Left lung (tissue), 14 donors: ENCODE measurements at places on chromosomes 5 and 9. TPM values are rescaled to one million over a fixed set of nuclear protein-coding genes. Genes with fewer than 3 reads are reported as not detected.

PCDHGA4 gene
- 2.6 TPM for total RNA-seq

PDE8B gene
- total RNA-seq, result 3.6 TPM

GRCh38 chr5:172583931-172584511 lies 57.0 kb upstream of the NEURL1B start:
- H3K27ac ChIP-seq, result peak overlapping the region; percentile 44
- H3K36me3 ChIP-seq, result no peaks in the 10 kb centered on the region
- peaks cover 26% of the 10 kb centered on the region for H3K4me1 ChIP-seq
- no peak overlapping the region for H3K4me3 ChIP-seq

DNA sequence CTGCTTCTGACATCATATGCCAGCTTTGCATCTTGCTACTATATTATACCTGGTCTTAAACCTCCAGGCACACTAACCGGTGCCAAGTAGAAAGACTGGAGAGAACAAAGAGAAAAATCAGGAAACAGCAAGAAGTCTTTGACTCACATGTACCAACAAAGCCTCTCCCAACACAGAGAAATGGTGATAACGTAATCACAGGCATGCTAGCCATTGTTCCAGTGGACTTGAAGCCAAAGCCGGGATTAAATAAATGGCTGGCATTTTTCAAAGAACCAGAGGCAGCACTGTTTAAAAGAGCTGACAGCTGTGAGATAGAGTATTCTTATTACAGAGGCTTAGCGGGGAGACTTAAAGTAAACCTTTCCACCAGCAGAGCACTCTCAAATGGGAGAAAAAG lies 148.4 kb upstream of the NFIL3 start:
- H3K27me3 ChIP-seq, result no peaks in the 10 kb centered on the region
- no peaks in the 10 kb centered on the region for H3K36me3 ChIP-seq
- no peak overlapping the region for H3K4me3 ChIP-seq
- H3K4me1 ChIP-seq, result no peaks in the 10 kb centered on the region
- no peak overlapping the region for H3K27ac ChIP-seq
- DNase-seq, result no peak

- H3K27ac ChIP-seq, result no peak overlapping the region
- H3K4me1 ChIP-seq, result no peaks in the 10 kb centered on the region
- no peaks in the 10 kb centered on the region for H3K27me3 ChIP-seq
- no peaks in the 10 kb centered on the region for H3K36me3 ChIP-seq
These were observed 661.8 kb downstream of the DTWD2 start for GRCh38 chr5:118326481-118327045.

GRCh38 chr5:173479711-173480110 lies 136.7 kb downstream of the BOD1 start:
- H3K27me3 ChIP-seq, result no peaks in the 10 kb centered on the region
- DNase-seq, result no peak
- H3K27ac ChIP-seq, result no peak overlapping the region
- no peaks in the 10 kb centered on the region for H3K4me1 ChIP-seq
- H3K36me3 ChIP-seq, result no peaks in the 10 kb centered on the region

DNA sequence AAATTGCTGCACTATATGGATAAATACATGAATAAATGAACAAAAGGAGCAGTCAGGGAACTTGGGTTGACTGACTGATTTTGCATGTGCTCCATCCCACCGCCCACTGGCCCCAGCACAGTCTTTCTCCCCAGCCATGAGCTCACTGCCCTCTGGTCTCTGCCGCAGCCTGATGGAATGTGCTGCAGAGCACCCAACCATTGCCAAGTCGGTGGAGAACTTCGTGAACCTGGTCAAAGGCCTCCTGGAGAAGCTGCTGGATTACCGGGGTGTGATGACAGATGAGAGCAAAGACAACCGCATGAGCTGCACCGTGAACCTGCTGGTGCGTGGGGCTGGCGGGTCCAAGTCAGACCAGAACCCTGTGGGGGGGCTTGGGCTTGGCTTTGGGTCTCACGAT lies 53.9 kb upstream of the INSYN2B start:
- no peaks in the 10 kb centered on the region for H3K27me3 ChIP-seq
- peaks cover 50% of the 10 kb centered on the region for H3K36me3 ChIP-seq
- no peak overlapping the region for H3K27ac ChIP-seq
- no peaks in the 10 kb centered on the region for H3K4me1 ChIP-seq
- DNase-seq, result no peak

- H3K27ac ChIP-seq, result no peak overlapping the region
- H3K4me3 ChIP-seq, result no peak overlapping the region
- H3K4me1 ChIP-seq, result no peaks in the 10 kb centered on the region
- DNase-seq, result no peak
These were observed 79.4 kb downstream of the ZNF366 start for GRCh38 chr5:72427488-72428437.

GRCh38 chr5:137218471-137218870 lies 280.7 kb downstream of the SPOCK1 start:
- no peak overlapping the region for H3K27ac ChIP-seq
- H3K27me3 ChIP-seq, result no peaks in the 10 kb centered on the region
- H3K4me1 ChIP-seq, result no peaks in the 10 kb centered on the region
- H3K4me3 ChIP-seq, result no peak overlapping the region
- DNase-seq, result no peak

DNA sequence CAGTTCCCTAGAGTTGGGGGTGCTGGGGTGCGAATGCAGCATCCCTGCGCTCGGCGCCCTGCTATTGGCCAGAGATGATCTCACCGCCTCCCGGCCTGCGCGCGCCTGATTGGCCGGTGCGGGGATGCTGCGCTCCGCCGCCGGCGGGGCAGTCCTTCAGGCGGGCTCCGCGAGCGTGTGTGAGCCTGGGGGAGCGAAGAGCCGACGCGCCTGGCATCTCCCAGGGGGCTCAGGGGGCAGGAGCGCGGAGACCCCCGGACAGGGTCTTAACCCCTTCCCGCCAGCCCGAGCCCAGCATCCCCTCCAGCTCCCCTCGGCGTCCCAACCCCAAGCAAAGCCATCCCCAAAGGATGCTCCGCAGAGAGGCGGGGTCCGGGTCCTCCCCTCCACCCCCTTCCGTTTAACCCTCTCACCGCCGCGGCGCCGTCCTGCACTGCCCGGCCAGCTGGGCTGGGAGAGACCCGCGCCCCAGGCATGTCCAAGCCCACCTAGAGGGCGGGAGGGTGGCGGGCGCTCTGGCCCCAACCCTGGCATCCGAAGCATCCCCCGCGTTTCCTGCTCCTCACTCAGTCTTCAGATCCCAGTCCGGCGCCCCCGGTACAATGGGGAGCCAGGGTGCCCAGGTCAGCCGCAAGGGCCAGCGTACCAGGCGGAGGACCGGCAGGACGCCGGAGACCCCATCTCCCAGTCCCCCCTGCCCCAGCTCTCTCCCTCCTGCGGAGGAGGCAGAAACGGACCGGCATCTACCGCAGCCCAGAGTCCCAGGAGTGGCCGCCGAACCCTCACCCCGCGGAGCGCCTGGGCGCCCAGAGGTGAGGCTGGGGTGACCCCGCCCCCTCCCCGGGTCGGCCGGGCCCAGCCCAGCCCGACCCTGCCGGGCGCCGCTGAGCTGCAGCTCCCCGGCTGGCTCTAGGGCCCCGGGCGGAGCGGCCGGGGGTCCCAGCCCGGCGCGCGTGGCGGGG lies 19.3 kb upstream of the TOR2A start:
- H3K27ac ChIP-seq, result peak overlapping the region; percentile 26
- peak overlapping the region; percentile 26 for H3K4me3 ChIP-seq
- no peaks in the 10 kb centered on the region for H3K36me3 ChIP-seq
- H3K4me1 ChIP-seq, result no peaks in the 10 kb centered on the region

- no peaks in the 10 kb centered on the region for H3K27me3 ChIP-seq
- no peak overlapping the region for H3K27ac ChIP-seq
- H3K4me3 ChIP-seq, result no peak overlapping the region
- H3K36me3 ChIP-seq, result no peaks in the 10 kb centered on the region
These were observed 123.7 kb upstream of the FBXL17 start for GRCh38 chr5:108505608-108506007.

DNA sequence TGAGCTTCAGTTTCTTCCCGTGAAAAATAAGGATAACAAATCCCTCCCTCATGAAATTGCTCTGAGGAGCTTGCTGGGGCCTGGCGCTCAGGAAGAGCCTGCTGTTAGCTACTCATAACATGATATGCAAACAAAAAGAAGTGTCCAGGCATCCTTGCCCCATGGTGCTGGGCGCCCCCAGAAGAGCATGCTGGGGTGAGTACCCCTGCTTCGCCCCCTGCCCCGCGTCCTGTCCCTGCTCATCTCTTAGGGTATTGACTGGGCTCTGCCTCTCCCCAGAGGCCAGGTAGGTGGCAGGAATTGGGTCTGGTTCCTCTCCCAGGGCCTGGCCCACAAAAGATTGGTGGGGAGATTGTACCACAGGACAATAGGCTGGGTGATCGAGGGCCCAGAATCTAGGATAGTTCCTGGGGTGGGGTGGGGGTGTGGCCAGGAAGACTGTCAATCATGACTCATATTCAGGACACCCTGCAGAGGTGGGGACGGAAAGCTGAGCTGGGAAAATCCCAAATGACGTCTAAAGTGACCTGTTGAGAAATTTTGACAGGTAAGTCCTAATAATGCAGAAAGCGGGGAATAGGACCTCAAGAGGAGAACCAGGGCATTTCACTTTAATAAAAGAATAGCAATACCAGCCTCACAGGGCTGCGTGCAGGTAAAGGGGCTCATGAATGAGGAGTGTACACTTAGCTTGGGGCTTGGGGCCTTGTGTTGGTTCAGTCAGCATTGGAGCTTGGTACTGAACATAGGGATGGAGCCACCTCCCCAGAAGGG lies 8.9 kb downstream of the PITX1 start:
- no peak overlapping the region for H3K4me3 ChIP-seq
- no peak overlapping the region for H3K27ac ChIP-seq
- DNase-seq, result no peak
- no peaks in the 10 kb centered on the region for H3K36me3 ChIP-seq
